ENCODE measurements at places on chromosomes 11 and 22. TPM values are rescaled to one million over a fixed set of nuclear protein-coding genes. Genes with fewer than 3 reads are reported as not detected.

DNA sequence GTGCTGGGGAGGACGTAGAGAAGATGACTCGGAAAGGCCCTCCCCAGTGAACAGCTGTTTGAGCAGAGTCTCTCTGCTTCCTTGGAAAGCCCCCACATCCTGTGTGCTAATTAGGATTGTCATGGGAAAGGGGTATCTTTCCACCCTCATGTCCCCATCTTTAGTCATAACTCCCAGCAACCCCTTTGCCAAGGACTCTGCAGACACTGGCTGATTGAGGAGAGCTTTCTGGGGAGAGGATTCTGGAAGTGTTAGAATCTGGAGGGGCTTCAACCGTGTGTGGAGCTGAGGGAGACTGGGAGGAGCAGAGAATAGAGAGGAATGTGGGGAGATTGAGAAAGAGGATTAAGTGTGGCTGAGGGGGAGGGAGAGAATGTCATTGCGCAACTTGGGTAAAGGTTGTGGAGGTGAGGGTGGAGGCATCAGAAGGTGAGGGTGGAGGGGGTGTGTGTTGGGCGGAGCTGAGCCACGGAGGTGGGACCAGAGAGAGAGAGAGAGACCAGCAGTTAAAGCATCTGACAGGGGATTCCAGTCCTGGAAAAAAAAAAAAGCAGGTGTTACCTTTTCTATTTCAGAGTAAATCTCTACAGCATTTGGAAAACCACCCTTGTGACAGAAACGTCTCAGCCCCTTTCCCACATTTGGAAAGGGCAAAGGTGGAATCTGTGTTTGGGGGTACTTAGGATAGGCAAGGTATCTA, 2.2 kb downstream of the DTX4 start:
- DNase-seq: no peak

DNA sequence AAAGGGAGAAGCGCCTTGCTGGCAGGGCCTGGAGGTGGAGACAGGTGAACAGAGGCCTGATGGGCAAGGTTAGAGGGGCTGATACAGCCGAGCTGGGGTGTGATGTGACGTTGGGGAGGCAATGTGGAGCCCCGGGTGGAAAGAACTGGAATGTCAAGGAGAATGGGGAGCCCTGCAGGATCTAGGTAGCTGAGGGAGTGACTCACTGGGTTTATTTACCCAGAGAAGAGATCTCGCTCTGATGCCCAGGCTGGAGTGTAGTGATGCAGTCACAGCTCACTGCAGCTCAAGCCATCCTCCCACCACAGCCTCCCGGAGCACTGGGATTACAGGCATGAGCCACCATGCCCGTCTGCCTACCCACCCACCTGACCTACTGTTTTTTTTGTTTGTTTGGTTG, 1.9 kb upstream of the CYB5R3 start:
- no peak for DNase-seq

Gene KIF18A
- total RNA-seq: 14.0 TPM

- no peak for DNase-seq
Measured at GRCh38 chr11:119895981-119896380, 167.0 kb upstream of the NECTIN1 start.

Gene SCT
- total RNA-seq: 0.19 TPM

Gene OR4D5
- not detected for total RNA-seq

DNA sequence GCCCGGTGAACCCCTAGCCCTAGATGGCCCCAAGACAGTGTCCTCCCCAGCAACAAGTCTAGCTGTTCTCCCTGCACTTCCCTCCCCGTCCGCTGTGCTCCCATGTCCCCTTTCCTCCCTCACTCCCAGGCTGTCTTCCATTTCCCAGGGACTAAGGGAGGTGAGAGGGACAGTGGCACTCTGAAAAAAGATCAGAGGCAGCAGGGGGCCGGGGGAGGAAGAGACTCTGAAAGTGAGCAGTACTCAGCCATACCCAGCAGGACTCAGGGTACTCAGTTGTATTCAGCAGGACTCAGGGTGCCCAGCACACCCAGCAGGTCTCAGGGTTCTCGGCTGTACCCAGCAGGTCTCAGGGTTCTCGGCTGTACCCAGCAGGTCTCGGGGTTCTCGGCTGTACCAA, 48.4 kb upstream of the THY1 start:
- no peak for DNase-seq

Gene MCHR1
- 0.24 TPM for total RNA-seq

DNA sequence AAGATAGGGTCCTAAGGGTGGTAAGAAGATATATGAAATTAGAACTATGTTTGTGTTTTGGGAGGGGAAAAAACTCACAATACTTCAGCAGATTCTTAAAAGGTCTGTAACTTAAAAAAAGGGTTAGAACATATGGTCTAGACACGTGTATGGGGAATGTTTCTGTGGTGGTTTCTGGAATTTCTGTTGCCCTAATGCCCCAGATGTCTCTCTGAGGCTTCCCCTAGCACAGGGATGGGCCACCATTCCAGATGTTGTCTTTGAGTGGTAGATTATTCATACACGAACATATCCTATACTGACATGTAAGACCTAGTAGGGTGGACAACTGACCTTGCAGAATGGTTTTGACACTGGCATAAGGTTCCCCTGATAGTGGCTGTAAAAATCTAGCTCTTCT, 26.2 kb downstream of the EHF start:
- no peak for DNase-seq

DNA sequence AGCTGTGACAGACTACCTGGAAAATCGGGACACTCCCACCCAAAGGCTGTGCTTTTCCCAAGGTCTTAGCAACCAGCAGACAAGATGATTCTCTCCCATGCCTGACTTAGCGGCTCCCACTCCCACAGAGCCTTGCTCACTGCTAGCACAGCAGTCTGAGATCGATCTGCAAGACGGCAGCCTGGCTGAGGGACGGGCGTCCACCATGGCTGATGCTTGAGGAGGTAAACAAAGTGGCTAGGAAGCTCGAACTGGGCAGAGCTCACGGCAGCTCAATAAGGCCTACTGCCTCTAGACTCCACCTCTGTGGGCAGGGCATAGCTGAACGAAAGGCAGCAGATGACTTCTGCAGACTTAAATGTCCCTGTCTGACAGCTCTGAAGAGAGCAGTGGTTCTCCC, 84.9 kb downstream of the SMCO4 start:
- no peak for DNase-seq

Gene PKNOX2
- 1.3 TPM for total RNA-seq

Gene LRRC55
- total RNA-seq: 2.0 TPM

- no peak for DNase-seq
Measured at GRCh38 chr11:117441146-117441975, 113.7 kb downstream of the CEP164 start.

Gene GGT5
- total RNA-seq: 3.2 TPM

Gene LRRC10B
- 4.1 TPM for total RNA-seq
